IgD-negative memory B cell (primary cell): ENCODE measurements at places on chromosomes 2 and 18. TPM values are rescaled to one million over a fixed set of nuclear protein-coding genes. Genes with fewer than 3 reads are reported as not detected.

CCBE1 gene
- not detected for polyA plus RNA-seq

CCDC68 gene
- polyA plus RNA-seq = not detected

FBLN7 gene
- polyA plus RNA-seq = 0.20 TPM

CEP68 gene
- polyA plus RNA-seq = 12.1 TPM

CAVIN2 gene
- 4.8 TPM for polyA plus RNA-seq

OSBPL6 gene
- not detected for polyA plus RNA-seq

CYP27A1 gene
- polyA plus RNA-seq = 0.83 TPM
